A673 (cell line): ENCODE measurements at places on chromosomes 2 and 18.

- DNase-seq = no peak
Observed at GRCh38 chr2:164969909-164970690, 14.8 kb upstream of the SLC38A11 start.

DNA sequence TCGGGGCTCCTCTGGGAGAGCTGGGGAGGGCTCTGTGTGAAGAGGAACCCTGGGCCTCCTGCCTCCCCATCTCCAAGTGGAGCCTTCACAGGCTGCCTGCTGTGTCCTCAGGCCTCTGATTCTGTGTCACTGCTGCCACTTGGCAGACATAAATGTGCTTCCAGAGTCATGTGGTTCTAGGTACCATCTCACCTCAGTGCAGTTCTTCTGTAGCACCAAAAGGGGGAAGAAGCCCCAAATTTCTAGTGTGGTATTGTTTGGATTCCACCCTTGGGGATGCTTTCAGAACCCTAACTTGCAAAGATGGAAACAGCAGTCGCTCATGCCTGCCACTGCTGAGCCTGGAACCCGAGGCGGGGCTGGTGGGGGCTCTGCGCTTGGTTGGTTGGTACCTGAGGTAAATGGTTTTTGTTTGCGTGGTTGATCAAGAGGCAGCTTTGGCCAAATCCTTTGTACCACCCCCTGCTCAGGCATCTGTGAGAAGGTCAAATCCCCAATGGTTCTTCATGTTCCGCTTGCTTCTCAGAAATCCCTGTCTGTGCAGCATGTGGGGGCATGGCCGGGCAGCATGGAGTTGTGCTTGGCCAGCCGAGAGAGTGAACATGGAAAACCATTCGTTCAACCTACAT, 27.5 kb downstream of the COA5 start:
- DNase-seq = no peak

- no peak for DNase-seq
Observed at GRCh38 chr2:38301340-38301968, 75.6 kb downstream of the ATL2 start.

DNA sequence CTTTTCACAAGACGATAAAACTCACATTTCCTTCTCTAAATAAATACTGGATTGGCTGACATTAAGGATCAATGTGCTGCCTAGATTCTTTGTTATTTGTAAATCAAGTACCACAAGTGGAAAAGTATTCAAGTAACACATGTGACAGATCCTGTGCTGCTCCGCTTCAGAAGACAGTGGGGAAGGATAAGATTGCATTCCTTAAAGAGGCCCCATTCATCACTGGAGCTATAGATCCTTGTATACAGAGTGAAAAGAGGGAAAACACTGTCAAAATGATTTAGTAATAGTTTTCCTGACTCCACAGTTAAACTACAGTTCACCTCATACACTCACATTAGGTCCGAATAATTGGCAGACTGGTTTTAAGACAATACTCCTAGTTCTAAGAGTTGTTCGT, 108.0 kb upstream of the CSRNP3 start:
- DNase-seq = no peak

DNA sequence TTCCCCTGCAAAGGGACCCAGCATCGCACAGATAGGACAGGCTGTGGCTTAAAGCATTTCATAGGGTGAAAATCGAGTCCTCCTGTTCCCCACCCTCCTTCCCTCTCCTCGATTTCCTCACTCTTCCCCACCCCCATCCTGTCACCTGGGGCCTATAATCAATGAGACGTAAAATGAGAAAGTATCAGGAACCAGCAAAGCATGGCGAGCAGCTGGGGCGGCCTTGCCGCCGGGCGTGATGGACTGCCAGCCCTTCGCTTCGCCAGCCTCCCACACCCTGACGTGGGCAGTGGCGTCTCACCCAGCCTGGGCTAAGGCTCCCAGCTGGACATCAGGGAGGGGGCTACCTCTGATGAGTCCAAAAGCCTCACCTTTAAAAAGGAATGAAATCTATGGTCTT, 11.1 kb downstream of the SLC30A3 start:
- no peak for DNase-seq

DNA sequence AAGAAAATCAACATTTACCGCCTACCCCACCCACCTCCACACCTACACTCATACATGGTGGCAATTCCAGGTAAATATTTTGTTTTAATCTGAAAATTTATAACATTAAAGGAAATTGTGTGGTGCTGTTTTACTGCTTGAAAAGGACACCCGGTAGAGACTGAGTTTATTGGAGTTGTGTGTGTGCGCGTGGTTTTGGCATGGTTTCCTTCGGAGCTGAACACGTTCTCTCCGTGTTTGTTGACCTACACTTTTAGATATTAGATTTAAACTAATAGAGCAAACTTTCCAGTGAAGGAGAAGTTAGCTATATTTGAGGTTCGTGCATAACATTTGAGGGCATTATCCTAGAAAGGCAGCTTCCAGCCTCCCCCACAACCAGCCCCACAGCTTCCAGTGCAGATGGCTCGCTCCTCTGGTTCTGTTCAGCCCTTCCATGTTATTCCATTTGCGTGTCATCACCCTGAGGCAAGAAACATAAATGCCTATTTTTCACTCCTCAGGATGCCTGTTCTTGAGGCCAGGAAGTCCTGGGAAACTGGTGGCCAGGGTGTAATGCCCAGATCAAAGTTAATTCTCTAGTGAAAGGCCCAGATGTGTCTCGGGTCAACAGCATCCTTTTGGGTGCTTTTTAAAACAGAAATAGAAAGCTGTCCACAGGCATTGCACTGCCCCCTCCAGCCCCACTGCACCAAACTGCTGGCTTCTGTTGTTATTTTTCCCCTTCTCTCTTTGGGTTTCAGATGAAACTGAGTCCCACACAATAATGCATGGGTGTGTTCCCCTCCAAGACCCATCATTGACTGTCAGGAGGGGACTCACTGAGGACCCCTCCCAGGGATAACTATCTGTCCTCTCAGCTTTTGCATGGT, 190.2 kb downstream of the SETBP1 start:
- DNase-seq = no peak

DNA sequence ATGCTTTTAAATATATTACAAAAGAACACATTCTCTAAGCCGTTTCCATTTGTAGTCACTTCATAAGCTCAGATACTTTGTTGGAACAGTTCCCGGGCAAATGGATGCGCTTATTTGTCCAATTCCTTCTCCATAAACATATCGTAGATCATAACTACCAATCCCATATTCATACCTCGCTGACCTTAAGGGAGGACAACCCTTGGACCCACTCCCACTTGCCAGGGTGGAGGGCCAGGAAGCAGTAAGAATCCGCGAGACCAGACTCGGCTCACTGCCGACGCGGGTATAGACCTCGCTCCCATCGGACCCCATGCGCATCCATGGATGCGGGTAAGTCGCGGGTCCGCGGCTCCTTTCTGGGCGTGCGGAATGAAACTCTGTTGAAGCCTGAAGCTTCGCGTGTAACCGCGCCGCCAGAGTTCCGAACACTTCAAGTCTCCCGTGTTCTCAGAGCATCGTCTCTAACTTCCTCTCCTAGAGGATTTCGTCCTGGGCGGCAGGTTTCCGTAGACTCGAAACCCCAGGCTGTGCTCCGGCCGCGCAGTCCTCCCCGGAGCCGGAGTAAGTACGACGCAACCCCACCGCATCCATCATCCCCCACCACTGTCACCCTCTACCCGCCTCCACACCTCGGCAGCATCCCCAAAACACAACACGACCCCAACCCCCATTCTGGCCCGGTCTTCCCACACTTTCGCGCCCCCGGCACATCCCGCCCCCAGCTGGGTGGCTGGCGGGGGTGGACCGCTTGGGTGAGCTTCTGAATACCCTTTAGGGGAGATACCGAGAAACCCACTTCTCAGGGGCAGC, 1.1 kb downstream of the DSC3 start:
- peak; percentile 0 for DNase-seq

DNA sequence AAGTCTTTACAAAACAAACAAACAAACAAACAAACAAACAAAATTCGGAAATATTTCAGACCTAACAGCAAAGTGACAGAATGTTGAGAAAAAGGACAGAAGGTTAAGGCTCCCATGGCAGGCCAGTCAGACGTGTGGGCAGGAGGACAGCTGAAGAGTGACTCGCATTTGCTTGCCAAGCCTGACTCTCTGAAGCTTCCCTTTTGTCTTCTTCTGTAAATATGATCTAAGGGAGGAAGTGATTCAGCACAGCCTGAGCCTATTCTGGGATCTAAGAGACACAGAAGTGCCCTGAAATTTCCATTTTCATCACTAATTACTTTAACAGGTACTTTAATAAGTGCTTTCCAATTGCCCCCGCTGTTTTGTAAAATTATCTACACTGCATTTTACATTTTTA, 134.0 kb upstream of the LYPD1 start:
- DNase-seq = peak; percentile 78

DNA sequence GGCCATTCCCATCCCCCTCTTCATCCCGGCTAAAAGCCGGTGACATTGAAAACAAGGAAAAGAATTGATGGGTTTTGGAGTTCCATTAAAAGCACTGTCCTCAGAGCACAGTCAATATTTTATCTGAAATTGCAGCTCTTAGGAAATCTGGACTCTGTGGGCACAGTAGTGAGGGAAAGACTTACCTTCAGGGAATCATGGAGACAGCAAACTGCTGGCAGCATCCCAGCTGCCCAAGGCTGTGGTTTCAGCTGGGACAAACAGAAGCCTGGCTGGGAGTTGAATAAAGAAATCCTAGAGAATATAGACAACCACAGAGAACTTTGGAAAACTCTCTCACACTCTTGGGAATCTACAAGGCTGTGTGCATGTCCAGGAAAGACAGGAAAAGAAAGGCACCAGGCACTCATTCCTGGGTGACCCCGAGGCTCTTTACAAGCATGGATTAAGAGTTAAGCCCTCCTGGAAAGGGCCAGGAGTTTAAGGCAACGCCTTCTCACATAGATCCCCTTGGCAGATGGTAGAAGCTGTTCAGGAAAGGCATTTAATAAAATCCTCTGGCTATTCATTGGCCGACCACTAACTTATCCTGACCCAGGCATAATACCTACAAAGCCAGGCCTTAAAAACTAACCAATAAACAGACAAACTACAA, 255.1 kb downstream of the MYT1L start:
- DNase-seq = no peak

GRCh38 chr2:228466851-228467250, 285.4 kb upstream of the SPHKAP start:
- DNase-seq = no peak

- DNase-seq = no peak
Observed at GRCh38 chr18:7886436-7886835, 319.3 kb downstream of the PTPRM start.

DNA sequence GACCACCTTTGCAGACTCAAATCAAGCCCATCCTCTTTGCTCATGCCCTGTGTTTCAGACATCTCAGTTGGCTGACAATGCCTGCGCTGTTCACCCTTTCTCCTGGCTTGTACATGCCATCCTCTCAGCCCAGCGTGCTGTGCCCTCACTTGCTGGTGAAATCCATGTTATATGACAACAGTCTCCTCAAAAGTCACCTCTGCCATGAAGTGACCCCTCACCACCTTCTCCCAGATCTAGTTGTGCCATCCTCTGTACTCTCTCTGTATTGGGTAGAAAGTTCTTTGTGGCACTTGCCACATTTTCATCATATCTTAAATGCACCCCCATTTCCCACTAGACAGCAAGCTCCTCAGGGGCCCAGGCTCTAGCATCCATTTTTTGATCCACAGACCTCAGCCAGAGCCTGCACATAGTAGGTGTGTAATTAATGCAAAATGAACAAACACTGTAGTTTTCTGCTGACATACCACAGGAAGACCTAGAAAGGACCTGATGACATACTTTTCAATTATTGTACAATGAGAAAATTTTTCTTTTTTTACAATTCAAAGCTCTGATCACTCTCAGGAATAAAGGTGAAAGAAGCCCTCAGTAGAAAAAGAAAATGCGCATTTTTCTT, 22.8 kb downstream of the ZEB2 start:
- DNase-seq = no peak

- DNase-seq = no peak
Observed at GRCh38 chr18:10916387-10916786, 233.0 kb downstream of the PIEZO2 start.

DNA sequence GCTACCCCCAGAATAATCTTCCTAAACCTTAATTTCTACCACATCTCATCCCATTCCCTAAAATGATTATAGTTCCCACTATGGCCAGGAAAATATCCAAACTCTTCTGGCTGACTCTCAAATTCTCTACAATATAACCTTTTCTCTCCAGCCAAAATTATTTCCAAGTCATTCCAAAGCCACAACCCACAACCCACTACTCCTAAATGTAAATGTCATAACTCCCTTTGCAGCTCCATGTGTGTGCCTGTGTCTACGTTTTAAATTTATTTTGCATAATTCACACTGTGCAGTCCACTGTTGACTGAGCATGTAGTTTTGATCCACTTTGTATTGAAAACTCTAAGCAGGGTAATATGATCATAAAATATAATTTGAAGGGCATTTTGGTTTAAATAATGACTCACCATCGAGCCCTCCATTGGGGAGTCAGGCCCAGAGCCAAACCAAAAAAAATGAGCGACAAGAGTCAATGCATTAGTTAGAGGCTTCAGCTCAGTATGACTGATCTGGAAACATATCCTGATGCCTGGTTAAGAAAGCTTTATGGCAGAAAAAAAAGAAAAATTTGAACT, 171.0 kb downstream of the AFF3 start:
- DNase-seq = no peak

DNA sequence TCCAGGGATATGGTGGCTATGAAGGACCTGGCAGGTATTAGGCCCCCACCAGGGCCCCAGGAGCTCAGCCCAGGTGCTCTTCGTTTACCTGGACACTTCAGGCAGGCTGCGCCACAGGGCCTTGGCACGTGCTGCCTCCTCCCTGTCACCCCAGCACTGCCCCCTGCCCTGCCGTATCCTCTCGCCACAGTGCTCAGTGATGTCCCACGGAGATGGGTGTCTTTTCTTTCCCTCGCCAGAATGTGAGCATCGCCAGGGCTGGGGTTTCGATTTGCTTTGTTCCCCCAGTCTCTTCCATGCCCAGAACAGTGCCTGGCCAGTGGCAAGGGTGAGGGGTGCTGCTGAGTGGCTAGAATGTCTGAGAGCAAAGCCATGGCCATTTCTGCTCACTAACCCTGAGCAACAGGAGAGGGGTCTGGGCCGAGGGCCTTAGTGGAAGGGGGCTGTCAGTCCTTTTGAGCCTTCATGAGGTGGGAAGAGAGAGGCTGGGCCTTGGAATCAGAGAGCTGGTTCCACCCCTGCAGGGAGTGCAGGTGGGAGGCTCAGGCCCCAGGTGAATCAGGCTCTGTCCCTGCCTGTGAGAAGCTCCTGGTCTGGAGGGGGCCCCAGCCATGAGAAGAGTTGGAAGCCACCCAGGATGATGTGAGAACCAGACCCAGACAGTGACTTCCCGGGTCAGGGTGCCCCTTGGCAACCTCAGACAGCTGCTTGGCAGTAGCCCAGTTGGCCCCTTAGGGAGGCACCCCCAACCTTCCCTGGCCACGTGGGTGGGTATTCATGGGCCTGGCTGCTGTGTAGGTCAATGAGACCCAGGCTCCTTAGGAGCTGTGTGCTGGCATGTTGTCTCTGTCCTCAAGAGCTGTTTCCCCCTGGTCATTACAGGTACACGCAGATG, 129.9 kb upstream of the HS6ST1 start:
- DNase-seq = no peak

- DNase-seq = no peak
Observed at GRCh38 chr2:17672583-17673317, 80.9 kb downstream of the SMC6 start.

GRCh38 chr2:197079832-197080555, 153.5 kb upstream of the PGAP1 start:
- peak; percentile 93 for DNase-seq
